ENCODE measurements at places on chromosomes 11 and 22.

- no peak for DNase-seq
These were observed 398.2 kb downstream of the SHANK2 start for GRCh38 chr11:70854201-70854600.

DNA sequence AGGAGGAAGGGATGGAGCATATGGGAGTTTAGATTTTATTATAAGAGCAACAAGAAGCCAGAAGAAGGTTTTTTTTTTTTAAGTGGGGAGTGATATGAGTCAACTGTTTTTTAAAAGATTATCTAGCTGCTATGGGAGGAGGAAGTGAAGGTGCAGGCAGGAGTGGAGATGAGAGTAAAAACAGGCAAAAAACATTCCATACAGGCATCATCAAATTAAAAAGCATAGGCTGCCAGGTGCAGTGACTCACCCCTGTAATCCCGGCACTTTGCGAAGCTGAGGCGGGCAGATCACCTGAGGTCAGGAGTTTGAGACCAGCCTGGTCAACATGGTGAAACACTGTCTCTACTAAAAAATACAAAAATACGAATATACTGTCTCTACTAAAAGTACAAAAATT lies 368.4 kb upstream of the MTNR1B start:
- no peak for DNase-seq

DNA sequence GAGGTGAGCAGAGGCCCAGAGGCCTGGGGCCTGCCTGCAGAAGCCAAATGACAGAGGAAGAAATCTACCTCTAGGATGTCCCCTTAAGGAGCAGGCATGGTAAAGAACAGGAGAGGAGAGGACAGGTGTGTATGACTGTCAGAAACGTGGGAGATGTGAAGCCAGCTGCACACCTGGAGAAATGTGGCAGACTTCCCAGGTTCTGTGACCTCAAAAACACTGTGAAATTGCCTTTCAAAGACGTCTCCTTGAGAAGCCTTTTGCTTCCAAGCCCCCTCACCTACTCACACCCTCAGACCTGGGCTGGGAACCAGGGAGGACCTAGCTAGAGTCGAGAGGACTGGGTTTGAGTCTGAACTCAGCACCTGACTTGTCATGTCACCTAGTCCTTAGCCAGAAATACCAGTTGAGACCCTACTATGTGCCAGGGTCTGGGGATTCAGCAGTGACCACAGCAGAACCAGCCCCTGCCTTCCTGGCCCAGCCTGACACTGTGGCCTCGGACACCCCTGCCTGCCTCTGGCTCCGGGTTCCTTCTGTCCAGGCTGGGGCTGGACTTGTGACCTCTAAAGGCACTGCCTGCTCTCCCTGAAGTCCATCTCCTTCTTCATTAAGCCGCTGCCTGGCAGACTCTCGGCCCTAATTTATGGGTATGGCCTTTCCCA lies 5.6 kb downstream of the TPBGL start:
- DNase-seq, result no peak

DNA sequence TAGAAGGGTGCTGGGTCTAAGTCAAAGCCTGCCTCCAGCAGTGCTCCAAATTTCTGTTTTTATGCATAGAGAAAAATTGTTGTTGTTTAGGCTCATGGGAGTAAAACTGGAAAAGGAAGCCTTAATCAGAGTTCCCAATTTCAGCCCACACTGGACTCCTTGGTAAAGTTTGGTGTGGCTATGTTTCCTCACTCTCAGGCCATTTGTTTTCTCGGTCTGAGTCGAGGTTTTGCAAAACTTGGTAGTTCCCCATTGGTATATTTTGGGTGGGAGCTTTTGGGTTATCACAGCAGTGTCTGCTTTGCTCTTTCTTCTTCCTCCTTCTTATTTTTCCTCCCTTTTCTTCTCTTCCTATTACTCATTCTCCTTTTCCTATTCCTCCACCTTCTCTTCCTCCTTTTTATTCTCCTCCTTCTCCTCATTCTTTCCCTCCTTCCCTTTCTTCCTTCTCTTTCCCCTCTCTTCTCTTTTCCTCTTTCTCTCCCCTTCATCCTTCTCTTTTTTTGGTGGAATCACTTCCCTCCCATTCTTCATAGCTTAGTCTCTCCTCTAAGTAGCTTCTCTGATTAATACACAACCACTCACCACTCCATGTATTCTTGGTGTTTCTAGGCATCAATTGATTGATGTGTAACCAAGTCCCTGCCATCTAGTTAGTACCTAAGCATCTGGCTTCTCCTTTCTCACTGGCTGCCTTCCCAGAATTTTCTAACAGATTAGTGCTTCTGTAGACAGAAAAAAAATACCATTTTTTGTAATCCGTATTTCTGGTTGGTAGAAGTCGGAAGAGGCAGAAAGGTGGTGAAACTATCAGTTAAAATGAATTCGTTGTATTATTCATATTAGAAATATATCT lies 10.1 kb downstream of the SLC5A1 start:
- no peak for DNase-seq

GRCh38 chr11:12842933-12843636 lies 166.0 kb upstream of the RASSF10 start:
- DNase-seq, result no peak

DNA sequence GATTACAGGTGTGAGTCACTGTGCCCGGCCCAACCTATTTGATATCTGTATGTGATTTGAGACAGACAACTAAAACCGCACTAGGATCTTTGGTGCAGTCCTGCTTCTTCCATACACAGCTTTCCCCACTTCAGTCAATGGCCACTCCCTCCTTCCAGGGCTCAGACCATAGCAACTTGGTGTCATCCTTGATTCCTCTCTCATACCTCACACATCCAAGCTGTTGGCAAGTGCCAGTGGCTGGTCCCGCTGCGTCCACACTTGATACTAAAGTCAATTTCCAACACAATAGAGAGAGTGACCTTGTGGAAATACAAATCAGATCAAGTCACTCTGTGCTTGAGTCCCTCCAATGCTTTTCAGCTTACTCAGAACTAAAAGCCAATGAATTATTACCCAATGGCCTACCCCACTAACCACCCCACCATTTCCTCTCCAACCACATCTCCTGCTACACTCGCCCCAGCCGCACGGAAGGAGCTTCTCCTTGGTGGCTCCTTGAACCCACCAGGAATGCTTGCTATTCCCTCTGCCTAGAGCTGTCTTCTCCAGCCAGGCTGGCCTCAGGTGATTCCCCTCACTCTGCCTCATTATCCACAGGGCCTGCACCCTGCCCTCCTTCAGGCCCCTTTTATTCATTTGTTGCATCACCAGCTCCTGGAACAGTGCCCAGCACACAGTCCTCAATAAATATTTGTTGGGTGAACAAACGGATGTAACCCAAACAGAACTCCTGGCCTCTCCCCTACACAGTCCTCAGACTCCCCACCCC lies 12.9 kb downstream of the ABTB2 start:
- DNase-seq, result no peak

DNA sequence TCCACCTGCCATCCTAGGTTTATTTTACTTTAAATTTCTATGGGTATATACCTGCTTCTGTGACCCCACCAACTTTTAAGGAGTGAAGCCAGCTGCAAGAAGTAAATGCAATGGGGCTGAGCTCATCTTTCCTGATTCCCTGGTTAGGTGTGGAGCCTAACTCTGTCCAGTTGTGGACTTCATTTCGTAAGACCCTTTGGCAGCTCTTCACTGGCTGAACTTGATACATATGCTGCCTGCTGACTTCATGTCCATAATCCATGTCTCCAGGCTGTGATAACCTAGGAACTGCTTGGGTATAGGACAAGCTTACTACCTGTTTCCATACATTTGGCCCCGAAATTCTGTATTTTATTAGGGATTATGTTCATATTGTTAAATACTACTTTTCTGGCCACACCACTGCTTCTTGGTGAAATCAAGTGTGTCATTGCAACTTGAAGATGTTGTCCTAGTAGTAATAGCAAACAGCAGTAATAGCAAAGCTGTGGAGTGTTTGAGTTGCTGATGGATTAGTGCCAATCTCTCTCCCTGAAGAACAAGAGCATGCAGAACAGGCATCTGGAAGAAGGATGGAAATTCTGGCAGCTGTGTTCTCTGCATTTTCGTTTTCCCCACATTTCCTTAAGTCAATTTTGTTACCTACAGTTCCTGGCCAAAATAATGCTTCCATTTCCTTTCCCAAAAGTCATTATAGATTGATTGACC lies 31.2 kb downstream of the LDLRAD3 start:
- no peak for DNase-seq

DNA sequence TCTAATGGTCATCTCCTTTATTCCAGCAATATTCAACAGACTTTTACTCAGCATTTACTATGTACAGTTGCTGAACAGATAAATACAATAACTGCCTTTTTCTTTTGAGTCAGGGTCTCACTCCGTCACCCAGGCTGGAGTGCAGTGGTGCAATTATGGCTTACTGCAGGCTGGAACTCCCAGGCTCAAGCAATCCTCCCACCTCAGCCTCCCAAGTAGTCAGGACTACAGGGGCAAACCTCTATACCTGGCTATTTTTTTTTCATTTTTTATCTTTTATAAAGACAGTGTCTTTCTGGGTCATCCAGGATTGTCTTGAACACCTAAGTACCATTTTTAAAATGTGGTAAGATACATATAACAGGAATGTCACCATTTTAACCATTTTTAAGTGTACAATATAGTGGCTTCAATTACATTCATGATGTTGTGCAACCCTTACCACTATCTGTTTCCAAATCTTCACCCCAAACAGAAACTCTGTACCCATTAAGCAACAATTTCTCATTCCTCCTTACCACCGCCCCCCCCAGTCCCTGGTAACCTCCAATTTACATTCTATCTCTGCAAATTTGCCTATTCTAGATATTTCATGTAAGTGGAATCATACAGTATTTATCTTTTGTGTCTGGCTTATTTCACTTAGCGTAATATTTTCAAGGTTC lies 67.8 kb downstream of the MIAT start:
- DNase-seq, result no peak

GRCh38 chr22:24599514-24599913 lies 3.5 kb upstream of the GGT1 start:
- no peak for DNase-seq

GRCh38 chr11:58592760-58593472 lies 14.1 kb downstream of the ZFP91 start:
- no peak for DNase-seq

DNA sequence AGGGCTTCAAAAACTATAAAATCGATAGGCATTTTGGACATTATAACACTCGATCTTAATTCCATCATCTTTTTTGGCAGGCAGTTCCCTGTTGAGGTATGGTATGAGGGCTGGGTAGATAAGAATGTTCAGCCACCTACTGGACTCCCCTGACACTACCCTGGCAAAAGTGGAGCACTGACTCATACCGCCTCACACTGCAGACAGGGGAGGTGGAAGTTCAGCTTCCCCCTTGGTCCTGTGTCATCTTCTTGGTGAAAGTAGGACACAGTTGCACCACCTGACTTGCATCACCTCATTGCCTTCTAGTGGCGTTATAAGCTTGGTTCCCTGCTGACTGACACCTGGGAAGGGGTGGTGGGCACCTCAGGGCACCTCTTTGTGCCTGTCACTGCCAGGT lies 30.4 kb downstream of the PAAF1 start:
- no peak for DNase-seq

- no peak for DNase-seq
These were observed 626 bp downstream of the FLRT1 start for GRCh38 chr11:64036087-64037026.

DNA sequence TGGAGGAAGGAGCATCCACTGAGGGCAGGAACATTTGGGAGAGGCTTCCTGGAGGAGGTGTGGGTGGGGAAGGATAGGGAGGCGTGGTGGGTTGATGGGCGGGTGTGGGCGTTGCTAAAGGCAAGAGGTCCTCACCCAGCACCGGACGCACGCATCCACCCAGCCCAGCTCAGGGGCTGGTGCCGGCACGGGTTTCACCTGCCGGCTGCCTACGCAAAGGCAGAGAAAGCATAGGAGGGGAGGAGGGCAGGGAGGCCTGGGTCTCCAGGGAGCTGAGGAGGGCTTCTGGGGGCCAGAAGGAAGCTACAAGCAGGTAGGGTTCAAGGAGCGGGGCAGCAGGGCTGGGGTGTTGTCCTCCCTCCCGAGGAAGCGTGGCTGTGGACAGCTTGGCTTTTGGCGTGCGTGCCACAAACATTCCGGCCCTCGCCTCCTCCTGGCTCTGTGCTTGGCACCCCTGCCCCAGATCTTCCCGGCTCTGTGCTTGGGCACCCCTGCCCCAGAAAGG lies 7.8 kb downstream of the SSH3 start:
- no peak for DNase-seq

- no peak for DNase-seq
These were observed 15.6 kb upstream of the DNAJB7 start for GRCh38 chr22:40877488-40877887.

DNA sequence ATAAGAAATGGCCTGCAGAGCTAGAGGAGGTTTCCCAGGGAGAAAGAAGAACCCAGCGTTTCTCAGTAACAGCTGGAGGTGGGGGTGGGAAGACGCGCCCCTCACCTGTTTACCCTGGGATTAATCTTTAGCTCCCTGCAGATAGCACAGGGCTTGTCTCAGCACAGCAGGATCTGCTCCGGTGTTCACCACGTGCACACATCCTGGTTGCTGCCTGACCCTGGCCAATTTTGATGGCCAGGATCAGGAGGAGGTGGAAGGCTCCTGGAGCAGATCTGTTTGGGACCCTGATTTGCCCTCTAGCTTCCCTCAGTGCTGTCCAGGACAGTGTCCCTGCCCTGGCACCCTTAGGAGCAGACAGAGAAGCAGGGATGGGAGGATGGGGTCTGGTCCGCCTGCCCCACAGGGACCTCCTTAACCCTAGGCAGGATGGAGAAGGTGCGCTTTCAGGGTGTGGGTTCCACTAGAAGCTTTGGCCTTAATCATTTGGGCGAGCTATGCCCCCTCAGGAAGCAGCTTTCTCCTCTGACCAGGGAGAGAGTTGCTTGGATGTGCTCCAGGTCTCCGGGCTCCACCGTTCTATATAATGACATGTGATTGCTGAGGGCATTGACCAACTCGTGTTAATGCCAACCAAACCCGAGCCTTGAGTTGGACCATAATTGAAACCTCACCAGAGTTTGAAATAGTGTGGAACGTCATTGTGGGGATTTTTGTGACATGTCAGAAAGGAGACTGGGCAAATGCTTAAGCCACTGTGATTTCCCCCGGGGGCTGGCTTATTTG lies 19.3 kb downstream of the UPB1 start:
- DNase-seq, result no peak

GRCh38 chr22:27810609-27811151 lies 9.1 kb upstream of the MN1 start:
- DNase-seq, result peak; percentile 63

DNA sequence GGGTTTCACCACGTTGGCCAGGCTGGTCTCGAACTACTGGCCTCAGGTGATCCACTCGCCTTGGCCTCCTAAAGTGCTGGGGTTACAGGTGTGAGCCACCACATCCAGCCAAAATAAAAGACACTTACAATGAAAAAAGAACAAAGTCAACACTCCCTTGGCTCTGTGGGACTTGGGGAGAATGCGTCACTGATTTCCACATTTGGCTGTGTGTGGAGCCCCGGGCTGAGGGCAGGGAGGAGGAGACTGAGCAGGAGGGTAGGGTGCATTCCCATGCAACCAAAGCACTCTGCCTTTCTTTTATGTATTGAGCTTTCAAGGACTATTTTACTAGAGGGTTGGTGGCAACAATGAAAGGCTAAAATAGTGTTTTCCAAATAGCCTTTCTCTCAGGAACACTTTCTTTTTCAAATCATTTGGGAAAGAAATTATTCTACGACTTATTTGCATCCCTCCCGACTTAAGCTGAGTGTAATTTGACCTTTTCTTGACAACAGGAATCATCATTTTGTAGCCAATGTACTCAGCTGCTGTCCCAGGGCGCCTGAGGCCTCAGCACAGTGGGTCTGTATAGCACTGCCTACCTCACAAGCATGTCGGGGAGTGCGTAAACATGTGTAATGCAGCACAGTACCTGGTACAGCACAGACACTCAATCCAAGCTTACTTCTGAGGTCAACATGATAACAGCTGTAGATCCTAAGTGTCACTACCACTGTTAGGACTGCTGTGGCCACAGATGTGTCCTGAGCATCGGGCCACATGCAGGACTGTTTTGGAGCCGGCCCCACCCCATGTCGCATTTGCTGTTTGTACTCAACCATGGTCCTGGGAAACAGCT lies 10.1 kb upstream of the SERPIND1 start:
- no peak for DNase-seq
